Psoas muscle (tissue), 8 donors: ENCODE measurements at places on chromosomes 2 and 18.

- no peak for DNase-seq
Measured at GRCh38 chr2:122706757-122707223, 951.3 kb downstream of the TSN start.

- no peak for DNase-seq
Measured at GRCh38 chr2:128464456-128464855, 145.8 kb upstream of the HS6ST1 start.

DNA sequence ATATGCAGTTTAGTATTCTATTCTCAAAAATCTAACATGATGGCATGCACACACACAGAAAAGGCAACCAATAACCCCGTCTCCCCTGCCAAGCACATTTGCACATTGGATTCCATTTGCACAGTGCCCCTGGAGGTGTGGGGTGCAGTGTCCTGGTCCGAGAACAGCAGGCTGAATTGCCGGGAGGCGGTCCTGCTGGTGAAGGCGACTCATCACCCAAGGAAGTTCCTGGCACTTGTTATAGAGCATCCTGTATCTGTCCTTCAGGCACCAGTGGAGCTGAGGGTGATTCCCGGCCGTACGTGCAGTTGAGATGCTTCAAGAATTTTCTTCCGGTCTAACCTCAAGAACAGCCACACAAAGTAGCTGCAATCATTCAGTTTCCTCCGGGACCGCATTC, 73.0 kb upstream of the RAB12 start:
- DNase-seq: no peak

- no peak for DNase-seq
Measured at GRCh38 chr18:39326772-39327171, 1761.2 kb upstream of the CELF4 start.

GRCh38 chr2:168658706-168659105, 143.7 kb upstream of the NOSTRIN start:
- DNase-seq: no peak

DNA sequence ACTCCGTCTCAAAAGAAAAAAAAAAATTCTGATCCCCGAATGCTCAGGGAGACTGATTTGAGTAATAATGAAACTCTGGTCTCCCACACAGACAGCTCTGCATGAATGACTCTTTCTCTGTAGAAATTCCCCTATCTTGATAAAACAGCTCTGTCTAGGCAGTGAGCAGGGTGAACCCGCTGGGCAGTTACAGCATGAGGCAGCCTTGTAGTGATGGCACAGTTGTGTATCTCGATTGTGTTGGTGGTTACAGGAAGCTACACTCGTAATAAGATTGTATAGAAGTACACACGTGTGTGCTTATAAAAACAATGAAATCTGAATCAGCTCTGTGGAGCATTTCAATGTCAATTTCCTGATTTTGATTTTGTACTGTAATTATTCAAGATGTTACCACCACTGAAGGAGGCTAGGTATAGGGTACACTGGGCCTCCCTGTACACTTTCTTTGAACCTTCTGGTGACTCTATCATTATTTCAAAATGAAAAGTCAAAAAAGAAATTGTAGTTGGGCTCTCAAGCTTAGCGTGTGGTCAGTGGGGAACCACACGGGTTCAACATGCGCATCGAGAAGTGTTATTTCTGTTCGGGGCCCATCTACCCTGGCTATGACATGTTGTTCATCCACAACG, 34.9 kb upstream of the ATP8B1 start:
- no peak for DNase-seq

DNA sequence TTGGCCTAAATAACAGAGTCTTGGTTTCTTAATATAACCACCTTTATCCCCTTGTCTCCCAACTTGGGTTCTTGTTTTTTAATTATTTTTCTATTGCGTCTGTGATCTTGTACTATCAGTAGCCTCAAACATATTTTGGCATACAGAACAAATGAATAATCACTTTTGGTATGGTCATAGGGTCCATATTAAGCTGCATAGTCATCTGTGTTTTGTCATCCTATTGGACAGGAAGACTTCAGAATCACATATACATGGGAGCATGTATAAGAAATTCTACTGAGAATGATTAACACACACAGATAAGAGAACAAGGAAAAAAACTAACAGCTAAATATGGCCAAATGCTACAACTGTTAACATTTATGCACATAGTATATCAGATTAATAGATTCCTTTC, 126.0 kb downstream of the MEP1B start:
- no peak for DNase-seq

DNA sequence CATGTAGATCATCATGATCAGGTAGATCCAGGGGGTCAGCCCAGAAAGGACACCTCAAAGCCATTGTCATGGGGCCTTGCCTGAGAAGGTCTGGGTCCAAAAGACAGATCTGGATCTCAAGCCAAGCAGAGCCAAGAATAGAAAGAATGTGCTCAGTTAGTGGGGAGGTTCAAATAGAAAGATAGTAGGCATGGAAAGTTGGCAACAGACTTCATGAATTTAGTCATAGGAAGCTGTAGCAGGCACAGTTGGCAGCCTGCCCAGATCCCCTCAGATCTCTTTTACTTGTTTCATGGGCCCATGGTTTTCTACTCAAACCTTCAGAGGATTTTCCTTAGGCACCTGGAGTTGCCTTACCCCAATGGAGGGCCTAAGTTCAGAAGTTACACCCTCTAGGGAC, 767.0 kb downstream of the SLC4A3 start:
- no peak for DNase-seq

- no peak for DNase-seq
Measured at GRCh38 chr2:216004697-216005283, 8.6 kb downstream of the MREG start.

GRCh38 chr2:161982548-161983330, 91.3 kb downstream of the DPP4 start:
- DNase-seq: no peak

GRCh38 chr2:6823111-6823510, 42.6 kb downstream of the CMPK2 start:
- DNase-seq: no peak

DNA sequence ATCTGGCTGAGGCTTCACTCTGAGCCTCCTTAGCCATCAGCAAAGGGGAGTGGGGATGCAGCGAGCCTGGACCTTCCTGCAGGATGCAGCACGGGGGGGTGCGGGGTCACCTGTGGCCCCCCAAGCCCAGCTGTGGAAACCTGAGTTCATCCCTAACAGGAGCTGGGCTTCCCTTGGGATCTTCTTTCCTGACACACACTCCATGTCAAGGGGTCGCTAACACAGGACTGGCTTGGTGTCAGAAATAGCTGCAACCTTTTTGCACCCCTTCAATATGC, 174.7 kb downstream of the RTP5 start:
- DNase-seq: no peak

DNA sequence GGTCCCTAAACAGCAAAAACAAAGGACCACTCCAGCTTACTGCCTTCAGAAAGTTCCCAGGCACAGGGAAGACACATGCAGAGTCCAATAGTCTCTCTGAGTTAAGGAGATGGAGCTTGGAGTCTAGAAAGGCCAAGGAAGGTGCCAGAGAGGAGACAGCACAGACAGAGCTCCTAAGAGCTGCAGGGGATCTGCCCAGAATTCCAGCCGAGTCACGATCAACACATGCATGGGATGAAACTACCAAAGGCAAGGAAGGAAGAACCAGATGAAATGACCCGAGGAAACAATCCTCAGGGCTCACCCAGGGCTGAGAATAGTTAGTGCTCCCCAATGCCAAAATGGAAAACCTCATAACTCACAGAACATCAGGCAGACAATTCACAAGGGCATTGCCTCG, 15.4 kb downstream of the METTL4 start:
- no peak for DNase-seq

- no peak for DNase-seq
Measured at GRCh38 chr2:184067502-184067901, 530.8 kb upstream of the ZNF804A start.

DNA sequence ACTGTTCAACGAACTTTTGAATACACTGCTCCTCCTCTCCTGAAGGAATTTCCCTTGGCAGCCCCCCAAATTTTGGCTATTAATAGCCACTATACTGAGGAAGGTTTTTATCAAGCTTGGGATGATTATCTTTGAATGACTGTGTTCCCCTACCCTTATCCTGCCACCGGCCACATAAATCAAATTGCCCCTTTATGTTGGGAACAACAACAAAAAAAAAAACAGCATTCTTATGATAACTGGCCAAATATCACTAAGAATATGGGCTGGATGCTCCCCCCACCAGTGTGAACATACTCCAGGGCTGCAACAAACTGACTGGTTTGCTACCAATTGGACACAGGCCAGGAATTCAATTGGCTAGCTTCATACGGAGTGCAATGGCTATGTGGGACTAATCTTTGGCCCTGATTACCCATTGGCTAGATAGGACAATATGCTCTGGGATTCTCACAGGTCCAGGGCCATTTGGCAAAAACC, 20.6 kb downstream of the DUSP11 start:
- no peak for DNase-seq

GRCh38 chr2:190127651-190128050, 65.1 kb upstream of the MSTN start:
- DNase-seq: no peak

GRCh38 chr2:222713002-222713401, 41.5 kb downstream of the MOGAT1 start:
- no peak for DNase-seq

- DNase-seq: no peak
Measured at GRCh38 chr18:68843473-68844089, 45.7 kb downstream of the CCDC102B start.

DNA sequence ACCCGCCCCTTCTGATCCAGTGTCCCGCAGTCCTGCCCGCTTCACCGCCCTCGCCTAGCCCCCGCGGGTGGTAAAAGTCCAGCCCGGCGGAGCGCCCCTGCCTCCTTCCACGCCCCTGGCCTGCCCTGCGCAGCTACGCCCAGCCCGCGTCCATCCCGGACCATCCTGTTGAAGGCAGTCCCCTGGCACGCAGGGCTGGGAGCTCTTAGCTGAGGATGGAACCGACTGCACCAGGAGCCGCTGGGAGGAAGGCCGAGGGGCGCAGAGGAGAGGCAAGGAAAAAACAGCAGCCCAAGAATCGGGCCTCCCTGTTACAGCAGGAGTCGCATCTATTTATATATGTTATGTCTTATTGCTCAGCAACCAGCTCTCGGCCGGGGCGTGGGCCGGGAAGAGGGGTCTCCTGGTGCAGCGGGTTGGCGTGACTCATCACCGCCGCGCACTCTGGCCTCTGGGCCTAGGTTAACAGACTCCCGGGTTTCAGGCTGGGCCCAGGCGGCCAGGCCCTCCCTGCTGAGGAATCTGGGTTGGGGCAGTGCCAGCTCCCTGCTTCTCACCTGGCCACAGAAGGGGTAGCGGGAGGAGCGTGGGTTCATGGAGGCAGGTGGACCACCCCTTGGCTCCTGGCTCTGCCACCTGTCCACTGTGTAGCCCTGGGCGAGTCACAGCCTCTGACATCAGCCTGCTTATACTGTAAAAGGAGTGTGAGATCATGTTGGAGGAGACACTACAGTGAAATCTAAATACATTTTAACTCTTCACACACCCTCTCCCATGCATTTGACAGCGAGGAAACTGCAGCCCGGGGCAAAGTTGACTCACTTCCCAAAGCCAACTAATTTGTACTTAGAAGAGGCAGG, 13.4 kb upstream of the MAP3K2 start:
- DNase-seq: no peak

DNA sequence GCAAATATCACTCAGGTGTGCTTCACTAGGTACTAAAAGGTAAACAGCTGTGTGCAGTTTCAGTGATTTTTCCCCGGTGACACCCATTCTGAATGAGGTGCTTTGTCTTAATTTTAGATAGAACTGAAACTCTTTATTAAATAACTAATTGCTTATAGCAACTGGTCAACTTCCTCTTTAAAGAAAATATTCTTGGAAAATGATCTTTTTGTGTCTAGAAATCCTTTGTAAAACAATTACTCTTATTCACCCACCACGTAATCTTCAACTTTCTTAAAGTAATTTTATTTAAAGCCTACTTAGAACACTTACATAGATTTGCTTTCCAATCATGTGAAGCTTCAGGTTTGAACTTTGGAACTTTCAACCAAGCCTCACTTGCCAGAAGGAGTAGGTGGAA, 57.9 kb upstream of the RMDN2 start:
- no peak for DNase-seq

GRCh38 chr2:29532436-29532835, 388.9 kb downstream of the ALK start:
- DNase-seq: no peak

DNA sequence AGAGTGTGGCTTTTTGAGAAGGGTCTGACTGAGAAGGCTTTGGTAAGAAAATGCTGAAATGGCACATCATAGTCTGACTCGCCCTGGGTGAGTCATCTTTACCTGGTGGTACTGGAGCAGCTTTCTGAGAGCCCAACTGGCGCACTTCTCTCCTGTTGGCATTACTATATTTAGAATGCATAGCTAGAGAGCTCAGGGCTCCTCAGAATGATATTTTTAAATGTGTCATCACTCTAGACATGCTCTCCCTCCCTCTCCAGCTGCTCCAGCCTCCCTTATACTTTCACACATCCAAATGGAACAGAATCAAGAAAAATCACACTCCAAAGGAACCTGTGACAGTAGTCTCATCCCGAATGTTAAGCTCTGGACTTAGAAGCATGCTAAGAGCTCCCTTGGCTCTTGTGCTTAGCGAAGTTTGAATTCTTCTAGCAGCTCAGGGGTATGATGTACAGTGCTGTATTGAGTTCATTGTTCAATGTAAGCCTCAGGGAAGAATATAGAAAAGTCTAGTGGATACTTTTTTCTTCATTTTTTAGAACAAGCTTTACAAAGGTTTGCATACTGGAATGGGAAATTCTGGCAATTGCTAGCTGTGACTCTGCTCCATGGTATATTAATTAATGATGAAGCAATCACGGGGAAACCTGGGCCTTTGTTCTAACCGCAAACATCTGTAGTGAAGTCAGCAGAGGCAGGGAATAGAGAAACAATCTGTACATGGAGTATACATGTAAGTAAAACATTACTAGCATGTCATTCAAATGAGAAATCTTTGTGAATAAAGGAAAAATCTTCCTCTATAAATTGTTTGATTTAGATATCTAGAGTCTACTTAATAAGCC, 751.2 kb upstream of the NRXN1 start:
- no peak for DNase-seq

- DNase-seq: no peak
Measured at GRCh38 chr18:65567372-65567771, 183.4 kb upstream of the CDH7 start.

- no peak for DNase-seq
Measured at GRCh38 chr2:14533131-14533757, 99.3 kb upstream of the LRATD1 start.

DNA sequence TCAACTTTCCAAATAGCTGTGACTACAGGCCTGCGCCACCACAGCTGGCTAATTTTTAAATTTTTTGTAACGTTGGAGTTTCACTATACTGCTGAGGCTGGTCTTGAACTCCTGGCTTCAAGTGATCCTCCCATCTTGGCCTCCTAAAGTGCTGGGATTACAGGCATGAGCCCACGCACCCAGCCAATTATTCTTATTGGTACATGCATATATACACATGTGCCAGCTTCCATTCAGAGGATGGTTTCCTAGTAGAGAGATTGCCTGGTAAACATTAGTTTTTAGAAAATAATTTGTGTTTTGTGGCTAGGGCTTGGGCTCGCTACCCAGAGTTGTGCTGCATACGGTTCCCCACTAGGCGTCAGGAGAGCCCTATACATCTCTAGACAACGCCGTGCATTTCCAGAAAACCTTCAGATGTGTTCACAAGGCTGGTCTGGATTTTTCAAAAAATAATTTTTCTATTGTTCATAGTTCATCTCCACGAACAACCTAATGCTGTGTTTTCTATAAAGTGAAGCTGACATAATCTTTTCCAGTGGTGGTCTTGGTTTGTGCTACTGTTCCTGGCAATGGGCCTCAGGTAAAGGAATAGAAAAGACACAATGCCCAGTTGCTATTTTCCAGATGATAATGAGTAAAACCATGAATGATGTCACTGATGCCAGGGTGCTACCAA, 14.6 kb upstream of the AFG3L2 start:
- DNase-seq: peak; percentile 50

- no peak for DNase-seq
Measured at GRCh38 chr2:234633581-234634230, 136.8 kb upstream of the ARL4C start.
